Stimulated activated effector memory CD8-positive, alpha-beta T cell treated with anti-CD3 and anti-CD28 coated beads, Interleukin-12 subunit alpha, Interleukin-12 subunit beta, amount 100 ng/mL, for 72 hours (primary cell): ENCODE measurements at places on chromosomes 12 and 14.

GRCh38 chr12:6182279-6182898 lies 17.8 kb upstream of the CD9 start:
- DNase-seq = no peak

GRCh38 chr12:55929306-55929791 lies 1.6 kb upstream of the DGKA start:
- peak; percentile 85 for DNase-seq

GRCh38 chr14:51732494-51733112 lies 80.9 kb downstream of the FRMD6 start:
- no peak for DNase-seq

- DNase-seq = peak; percentile 42
Measured at GRCh38 chr12:2583091-2583497, 211.7 kb upstream of the FKBP4 start.

- DNase-seq = no peak
Measured at GRCh38 chr14:74346341-74346740, 1.9 kb upstream of the VRTN start.

- no peak for DNase-seq
Measured at GRCh38 chr14:95409477-95410272, 90.0 kb upstream of the CLMN start.

DNA sequence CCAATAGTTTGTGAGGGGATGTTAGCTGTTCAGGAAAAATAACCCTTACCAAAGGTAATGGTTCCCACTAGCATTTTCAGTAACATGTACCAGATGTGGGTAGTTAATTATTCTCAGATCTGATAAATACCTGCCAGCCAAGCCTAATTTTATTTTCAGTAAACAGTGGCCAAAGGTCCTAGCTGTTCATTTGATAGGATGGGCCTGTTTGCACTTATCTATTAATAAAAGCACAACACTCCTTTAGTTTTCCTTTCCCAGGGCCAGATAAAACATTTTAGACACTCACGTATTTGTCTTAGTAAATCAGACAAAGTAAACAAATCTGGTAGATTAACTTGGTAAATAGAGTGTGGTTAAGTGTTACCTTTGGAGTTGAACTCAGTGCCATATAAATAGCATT lies 345.1 kb downstream of the RAD51B start:
- DNase-seq = no peak

- no peak for DNase-seq
Measured at GRCh38 chr12:22648668-22649067, 23.7 kb downstream of the ETNK1 start.

DNA sequence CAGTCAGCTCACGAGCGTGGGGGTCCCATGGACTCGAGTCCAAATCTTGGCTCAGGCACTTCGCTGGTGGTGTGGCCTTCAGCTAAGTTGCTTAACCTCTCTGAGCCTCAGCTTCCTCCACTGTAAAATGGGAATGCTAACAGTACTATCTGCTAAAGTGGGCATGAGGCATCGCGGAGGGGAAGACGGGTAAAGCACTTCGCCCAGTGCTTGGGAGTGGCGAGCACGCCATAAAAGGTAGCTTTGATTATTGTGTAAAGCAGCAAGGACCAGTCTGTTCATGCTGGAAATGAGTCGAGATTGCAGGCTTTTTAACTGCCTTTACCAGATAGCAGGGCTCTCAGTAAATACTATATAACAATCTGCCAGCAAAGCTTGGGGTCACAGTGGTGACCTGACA lies 24.5 kb downstream of the HRK start:
- DNase-seq = no peak

DNA sequence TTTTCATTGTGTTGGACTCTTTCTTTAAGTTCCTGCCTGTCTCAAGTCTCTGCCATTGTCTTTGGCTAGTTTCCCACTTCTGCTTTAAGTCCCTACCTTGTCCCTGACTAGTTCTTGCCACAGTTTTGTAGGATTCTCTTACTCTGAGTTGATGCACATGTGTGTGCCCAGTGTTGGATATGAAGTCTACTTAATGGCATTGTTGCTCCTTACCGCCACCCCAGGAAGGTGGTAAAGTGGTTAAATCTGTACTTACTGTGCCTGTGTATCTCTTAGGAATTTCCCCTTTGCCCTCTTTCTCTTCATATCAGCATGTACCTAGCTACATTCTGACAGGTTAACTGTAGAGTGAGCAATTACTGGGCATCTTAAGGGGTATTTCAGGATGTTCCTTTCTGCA lies 227.1 kb downstream of the NUBPL start:
- DNase-seq = no peak

- no peak for DNase-seq
Measured at GRCh38 chr14:32681598-32681997, 257.1 kb upstream of the NPAS3 start.

GRCh38 chr14:23513818-23514643 lies 37.5 kb downstream of the ZFHX2 start:
- no peak for DNase-seq
